ENCODE measurements at places on chromosomes 3 and 15.

GRCh38 chr3:38519000-38519399, 22.9 kb downstream of the EXOG start:
- DNase-seq = no peak

DNA sequence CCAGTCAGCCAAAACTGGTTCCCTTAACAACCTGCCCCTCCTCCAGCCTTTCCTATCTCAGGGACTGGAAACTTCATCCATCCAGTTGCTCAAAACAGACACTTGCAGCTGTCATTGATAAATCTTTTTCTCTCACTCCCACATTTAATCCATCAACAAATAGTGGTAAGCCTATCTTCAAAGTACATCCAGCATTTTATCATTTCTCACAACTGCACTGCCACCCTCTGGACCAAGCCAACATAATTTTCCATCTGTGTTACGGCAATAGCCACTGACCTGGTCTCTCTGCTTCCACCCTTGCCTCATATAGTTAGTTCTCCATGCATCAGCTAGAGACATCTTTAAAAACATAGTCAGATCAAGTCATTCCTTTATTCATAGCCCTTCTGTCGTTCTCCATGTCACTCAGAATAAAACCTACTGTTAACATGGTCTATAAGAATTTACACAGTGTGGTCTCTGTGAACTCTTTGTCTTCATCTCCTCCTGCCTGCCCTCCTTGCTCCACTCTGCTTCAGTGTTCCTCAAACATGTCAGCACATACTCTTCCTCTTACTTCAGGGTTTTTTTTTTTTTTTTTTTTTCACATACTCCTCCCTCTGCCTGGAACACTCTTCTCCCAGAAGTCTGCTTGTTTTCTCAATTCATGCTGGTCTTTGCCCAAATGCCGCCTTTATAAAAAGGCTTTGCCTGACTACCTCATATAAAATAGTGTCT, 102.5 kb upstream of the COL6A5 start:
- peak; percentile 33 for DNase-seq

DNA sequence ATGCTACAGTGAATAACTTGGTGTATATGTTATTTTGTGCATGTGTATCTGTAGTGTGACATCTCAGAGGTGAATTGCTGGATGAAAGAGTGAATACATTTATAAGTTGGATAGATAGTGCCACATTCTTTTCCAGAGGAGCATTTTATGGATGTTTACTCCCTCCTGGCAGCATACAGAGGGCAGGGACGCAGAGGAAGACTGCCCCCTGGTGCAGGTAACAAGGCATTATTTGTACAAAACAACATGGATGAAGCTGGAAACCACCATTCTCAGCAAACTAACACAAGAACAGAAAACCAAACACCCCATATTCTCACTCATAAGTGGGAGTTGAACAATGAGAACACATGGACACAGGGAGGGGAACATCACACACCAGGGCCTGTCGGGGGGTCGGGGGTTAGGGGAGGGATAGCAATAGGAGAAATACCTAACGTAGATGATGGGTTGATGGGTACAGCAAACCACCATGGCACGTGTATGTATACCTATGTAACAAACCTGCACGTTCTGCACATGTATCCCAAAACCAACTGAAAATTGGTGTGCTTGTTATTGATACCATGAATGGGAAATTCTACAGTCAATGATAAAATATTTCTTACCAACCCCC, 57.9 kb upstream of the CTXND1 start:
- no peak for DNase-seq

- peak; percentile 32 for DNase-seq
These were observed 588 bp upstream of the VIPR1 start for GRCh38 chr3:42501681-42502428.

DNA sequence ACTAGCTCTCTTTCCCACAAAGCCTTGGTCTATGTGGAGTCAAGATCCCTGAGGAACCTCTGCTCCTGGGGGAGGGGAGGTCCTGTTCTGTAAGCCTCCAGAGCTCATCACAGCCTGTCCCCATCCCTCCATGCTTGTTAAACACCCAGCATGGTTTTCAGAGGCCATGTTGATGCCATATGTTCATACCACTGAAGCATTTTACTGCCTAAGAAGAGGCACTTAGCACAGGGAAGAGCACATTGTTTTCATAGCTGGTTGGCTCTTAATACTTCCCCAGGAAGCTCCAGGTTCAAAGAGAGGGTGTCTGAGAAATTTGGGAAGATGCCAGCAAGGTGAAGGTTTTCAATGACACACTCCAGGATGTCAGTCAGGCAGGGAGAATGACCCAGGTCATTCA, 25.6 kb downstream of the CPNE4 start:
- DNase-seq = no peak

DNA sequence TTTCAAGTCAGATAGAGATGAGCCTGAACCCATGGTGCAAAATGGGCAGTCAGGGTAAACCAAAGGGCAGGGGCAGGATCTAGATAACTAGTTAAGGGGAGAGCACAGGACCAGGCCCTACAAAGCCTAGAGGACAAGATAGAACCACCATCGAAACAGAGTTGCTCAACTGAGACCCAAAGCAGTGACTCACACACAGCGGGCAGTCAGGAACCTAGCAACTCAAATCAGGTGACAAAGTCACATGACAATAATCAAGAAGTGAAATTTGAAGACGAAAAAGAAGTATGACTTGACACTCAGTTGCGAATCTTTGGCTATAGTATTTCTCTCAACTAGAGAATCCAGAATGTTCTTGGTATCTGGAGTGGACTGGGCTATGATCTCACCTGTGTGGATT, 136.0 kb upstream of the PTPRG start:
- DNase-seq = no peak

DNA sequence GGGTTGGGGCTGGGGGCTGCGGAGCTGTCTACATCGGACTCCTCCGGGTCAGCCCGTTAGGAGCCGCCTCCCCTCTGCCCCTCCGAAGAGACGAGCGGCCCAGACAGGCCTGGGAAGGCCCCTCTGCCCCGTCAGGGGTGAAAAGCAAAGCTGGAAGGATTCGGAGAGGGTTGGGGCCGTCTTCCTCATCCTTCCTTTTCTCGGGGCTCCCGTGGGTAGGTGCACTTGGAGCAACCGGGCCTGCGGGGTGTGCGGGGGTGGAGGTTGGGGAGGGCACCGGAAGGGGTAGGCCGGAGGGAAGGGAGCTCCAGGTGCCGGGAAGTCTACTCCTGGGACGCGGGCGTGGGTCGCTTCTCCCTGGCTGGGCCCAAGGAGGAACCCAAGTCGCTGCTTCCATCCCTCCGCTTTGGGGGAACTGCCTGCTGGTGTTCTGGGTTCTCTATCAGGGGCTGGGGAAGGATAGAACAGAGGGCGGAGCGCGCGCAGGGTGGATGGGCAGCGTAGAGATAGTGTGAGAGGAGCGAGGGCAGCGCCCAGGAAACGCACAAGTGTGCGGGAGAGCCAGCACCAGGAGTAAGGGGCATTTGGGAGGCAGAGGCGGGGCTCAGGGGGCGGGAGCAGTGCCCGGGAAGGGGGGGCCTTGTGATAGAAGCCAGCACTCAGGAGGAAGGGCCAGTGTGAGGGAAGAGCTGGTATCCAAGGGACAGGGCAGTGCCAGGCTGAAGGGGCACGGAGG, 590 bp downstream of the POLR2H start:
- no peak for DNase-seq

DNA sequence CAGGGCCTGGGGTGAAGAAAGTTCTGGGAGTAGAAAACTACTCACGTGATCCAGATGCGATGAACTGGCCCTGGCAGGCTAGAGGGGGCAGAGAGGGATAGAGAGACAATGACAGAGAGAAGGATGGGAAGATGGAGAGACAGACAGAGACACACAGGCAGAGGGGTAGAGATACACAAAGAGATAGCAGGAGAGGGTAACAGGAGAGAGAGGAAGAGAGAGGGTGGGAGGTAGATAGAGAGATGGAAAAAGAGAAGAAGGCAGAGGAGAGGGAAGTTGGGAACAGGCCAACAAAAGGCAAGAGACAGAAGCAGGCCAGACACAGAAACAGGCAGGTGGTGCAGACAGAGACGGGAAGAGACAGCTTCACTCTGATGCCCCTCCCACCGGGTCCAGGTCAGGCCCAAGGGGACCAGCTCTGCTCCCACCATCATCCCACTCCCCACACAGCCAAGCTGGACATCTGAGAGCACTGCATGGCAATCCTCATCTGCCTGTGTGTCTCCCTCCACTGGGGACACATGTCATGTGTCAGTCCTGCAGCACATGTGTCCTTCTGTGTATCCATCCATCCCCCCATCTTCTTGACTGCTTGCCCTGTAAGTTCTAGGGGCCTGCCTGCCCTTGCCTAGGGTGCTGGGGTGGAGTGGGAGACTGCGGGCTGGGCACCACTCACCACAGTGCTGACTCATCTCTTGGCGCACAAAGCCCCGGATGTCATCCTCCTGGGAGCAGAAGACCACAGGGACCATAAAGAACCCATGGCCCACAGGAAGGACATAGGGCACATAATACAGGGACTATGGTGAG, 2.2 kb upstream of the UCN2 start:
- no peak for DNase-seq

DNA sequence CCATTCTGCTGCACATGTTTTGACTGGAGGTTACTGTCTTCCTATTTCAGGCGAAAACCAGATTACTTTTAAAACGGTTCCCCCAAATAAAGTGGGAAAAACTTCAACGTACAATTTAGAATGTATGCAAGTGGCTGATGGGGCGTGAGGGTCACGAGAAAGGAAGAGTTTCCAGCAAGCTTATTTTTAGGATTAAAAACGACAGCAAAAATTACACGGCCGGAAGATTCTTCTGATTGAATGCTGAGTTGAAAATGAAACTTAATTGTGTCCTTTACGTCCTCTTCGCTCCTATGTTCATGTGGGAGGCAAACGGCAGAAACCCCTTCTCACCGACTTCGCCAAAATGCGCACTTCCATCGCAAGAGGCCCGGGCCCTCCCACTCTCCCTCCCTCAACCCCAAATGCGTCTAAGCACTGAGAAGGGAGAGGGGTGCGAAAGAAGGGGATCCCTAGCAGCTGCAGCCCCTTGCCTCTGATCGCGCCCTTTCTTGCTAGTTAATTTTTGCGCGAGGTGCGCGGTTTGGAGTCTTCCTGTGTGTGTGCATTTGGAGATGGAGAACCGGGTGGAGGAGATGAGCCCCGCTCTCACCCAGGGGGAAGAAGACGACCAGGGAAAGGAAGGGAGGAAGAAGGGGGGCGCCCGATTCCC, 656 bp downstream of the CD47 start:
- peak; percentile 67 for DNase-seq

GRCh38 chr15:100580414-100580813, 21.6 kb downstream of the LINS1 start:
- no peak for DNase-seq

- no peak for DNase-seq
These were observed 54.7 kb upstream of the TRPM1 start for GRCh38 chr15:31156226-31156625.

GRCh38 chr3:32685543-32686185, 676 bp downstream of the CNOT10 start:
- no peak for DNase-seq

DNA sequence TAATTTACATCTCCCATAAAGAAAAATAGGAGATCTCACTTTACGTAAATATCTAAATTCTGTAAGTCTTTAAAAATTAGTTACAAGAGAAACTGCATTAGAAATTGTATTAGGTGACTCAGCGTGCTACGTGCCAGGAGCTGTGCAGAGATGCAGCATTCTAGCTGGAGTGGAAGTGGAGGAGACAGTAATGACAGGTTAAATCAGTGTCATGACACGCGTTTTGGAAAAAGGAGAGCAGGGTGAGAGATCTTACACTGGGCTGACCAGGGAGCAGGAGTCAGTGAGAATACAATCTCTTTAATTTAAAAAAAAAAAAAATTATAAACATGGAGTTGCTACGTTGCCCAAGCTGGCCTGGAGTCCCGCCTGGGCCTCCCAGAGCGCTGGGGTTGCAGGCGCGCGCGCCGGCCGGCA, 635 bp downstream of the TUBGCP5 start:
- DNase-seq = no peak

- no peak for DNase-seq
These were observed 218.3 kb upstream of the CFAP20DC start for GRCh38 chr3:59268170-59268569.

DNA sequence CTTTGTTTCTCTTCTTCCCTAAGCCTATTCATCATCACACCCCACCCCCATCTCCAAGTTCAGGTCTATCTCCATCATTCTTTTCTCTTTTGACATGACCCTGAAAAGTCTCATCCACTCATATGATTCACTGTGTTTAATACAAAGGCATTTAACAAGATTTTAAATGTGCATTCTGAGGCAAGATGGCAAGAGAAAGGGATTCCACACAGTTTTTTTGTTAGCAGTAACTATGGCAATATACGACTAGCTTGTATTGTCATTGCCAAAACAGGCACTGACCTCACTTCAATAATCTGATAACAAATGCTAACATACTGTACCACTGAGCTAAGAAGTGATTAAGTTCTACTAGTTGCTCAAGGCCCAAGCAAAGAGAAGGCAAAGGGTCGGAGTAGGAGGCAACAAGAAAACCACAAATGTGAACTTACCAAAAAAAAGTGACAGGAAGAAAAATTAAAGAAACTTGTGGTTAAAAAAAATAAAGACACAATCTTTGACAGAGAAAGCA, 53.2 kb downstream of the FBN1 start:
- DNase-seq = no peak

DNA sequence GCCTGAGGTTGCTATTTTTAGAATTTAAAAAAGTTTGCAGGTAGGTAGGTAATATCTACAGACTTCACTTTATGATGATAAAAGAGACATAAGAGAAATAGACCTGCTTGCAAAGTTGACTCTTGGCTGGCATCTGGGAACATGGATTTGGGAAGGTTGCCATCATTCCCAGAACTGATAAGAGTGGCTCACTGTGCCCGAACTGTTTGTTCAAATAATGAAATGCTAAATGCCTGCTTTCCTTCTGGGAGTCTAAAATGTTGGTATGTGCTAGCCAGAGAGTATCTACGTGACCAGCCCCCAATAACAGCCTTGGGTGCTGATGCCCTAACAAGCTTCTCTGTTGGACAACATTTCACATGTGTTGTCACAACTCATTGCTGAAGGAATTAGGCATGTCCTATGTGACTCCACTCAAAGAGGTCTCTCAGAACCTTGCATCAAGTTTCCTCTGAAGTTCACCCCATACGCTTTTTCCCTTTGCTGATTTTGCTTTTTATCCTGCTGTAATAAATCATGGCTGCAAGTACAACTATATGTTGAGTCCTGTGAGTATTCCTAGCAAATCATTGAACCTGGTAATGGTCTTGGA, 95.5 kb downstream of the FHIT start:
- DNase-seq = no peak

GRCh38 chr3:125401402-125401801, 26.3 kb upstream of the ZNF148 start:
- no peak for DNase-seq

All from femur (tissue), 1 donor.